ENCODE measurements at places on chromosomes 12 and 14.
A peak's percentile ranks its signal among the peaks of the same experiment; 100 is the strongest.

DNA sequence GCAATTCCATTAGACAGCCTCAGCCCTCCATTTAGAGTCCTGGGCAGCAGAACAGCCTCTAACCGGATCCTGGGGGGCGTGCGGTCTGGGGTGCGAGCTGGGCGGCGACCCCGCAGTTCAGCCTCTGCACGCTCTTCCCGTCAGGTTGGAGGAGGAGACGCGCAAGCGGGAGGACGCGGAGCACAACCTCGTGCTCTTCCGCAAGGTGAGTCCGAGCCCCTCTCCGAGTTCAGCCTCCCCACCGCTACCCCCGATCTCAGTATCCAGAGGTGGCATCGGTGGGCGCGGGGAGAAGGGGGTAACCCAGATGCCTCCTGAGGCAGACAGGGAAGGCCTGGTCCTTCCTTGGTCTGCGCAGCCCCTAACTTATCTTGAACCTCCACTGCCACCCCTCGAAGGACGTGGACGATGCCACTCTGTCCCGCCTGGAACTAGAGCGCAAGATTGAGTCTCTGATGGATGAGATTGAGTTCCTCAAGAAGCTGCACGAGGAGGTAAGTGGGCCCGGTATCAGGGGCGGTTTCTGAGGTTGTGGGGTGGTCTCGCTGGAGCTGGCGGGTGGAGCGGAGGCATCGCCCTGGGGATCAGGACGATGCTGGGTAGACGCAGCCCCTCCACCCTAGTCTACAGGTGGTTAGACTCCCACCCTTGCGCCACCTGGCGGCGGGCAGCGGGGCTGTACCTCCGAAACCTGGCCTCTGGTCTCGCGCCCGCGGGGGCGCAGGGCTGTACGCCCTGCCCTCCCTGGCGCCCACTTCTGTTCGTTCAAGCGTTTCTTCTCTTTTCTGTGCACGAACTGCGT is 1.3 kb downstream of the PRPH start:
- no peak for DNase-seq

DNA sequence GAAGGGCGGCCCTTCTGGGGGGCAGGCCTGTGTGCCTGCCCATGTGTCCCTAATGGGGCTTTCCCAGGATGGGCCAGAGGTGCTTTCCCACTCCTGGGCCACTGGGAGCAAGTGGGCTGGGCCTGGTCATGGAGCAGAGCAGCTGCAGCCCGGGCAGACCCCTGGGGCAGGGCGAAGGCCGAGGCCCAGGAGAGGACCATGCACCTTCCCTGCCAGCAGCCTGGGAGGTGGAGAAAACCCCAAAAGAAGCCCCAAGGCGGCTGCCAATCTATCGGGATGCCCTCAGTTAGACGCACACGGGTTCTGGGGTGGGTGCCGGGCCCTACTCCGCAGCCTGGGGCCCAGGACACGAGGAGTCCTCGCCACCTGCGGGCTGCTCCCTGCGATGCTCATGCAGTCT is 16.1 kb upstream of the CRIP2 start:
- DNase-seq, result no peak

- no peak for DNase-seq
Measured at GRCh38 chr12:80939231-80939950, 1.7 kb upstream of the LIN7A start.

GRCh38 chr14:51534610-51535011 is 117.1 kb upstream of the FRMD6 start:
- DNase-seq, result no peak

DNA sequence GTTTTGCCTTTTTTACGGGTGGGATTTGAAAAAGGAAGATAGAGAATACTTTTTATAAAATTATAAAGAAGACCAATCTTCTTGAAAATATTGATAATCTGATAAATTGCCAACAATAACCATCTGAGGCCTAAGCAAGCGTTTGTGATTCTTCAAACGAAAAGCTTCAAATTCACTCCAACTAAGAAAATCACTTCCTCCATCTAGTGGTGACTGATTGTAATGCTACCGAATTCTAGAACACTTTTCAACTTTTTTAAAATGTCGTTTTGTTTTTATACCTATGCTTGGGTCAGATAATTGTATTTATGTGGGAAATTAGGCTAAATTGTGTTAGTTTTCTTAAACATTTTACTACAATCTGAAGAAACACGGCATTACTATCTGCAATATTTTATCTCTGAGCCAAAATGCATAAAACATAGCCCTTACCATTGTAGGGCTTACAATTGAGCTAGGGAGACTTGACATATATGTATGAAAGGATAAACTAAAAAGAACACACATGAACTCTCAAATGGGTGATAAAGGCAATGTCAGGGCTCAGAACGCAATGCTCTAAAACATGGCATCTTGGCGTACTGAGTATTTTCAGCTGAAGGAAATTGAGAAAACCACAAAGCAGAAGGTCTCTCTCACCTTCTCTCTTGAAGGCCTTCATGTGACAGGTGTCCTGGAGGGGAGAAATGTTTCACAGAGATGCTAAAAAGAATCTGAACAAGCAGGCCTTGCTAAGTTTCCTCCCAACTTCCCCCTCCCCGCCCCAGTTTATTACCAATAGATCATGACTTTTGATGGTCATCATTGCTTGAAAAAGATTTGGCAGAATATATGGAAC is 36.8 kb upstream of the G2E3 start:
- DNase-seq, result no peak

DNA sequence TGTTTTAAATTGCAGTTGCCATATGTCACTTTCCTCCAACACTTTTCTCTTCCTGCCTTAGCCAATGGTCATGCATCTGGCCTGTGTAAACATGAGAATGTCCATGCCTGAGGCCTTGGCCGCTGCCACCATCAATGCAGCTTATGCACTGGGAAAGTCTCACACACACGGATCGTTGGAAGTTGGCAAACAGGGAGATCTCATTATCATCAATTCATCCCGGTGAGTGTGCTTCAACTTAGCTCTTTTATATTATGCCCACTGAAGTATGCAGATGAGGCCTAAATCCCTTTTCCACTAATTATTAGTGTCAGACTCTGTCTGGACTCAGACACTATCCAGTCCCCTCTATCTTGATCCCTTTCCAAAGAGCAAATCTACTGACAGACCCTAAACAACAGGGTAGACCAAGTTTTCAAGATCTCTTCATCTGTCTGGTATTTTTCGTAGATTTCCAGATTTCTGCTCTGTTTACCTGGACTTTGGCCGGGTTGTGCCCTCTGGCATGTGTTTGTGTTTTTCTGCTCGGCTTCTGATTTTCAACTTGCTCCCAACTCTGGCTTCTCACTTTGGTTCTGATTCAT is 23.2 kb downstream of the AMDHD1 start:
- DNase-seq, result no peak

GRCh38 chr12:9869307-9870161 is at the start of gene CLEC2B:
TSS of gene CLEC2B (minus strand) at chr12:9869354.
- DNase-seq, result no peak

- DNase-seq, result no peak
Measured at GRCh38 chr12:10740182-10740581, 17.1 kb upstream of the YBX3 start.

GRCh38 chr12:96078231-96079135 is 43.1 kb upstream of the LTA4H start:
- peak; percentile 81 for DNase-seq

- DNase-seq, result no peak
Measured at GRCh38 chr12:129886541-129886940, 17.3 kb downstream of the TMEM132D start.

DNA sequence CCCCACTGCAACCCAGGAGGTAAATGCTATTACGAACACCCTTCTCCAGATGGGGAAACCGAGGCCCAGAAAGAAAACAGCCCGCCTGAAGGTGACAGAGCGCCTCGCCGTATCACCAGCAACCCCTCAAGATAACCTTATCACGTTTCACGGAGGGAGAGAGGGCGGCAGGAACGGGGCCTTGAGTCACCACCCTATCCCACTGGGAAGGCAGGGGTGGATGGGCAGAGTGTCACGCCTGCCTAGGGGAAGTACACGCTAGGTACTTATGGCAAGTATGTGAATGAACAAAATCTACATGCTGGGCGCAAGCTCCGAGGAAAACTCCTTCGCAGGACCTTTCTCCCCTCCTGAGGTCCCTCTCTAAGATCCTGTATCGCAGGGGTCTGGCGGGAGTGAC is 17.8 kb downstream of the NCOR2 start:
- DNase-seq, result no peak

GRCh38 chr12:57736741-57737466 is 1.6 kb downstream of the AGAP2 start:
- no peak for DNase-seq
